Osteocyte (in vitro differentiated cells): ENCODE measurements at places on chromosomes 7 and 10. TPM values are rescaled to one million over a fixed set of nuclear protein-coding genes. Genes with fewer than 3 reads are reported as not detected.

The SEMA4G gene
- total RNA-seq = 6.3 and 7.1 TPM in 2 replicates

The CYP3A4 gene
- total RNA-seq = not detected in 2 replicates

The SYT15 gene
- total RNA-seq = 10.3 and 12.5 TPM in 2 replicates

The SORCS1 gene
- total RNA-seq = 0.13 TPM in 1 of 2 replicates, not detected in the other

The OR2A5 gene
- not detected in 2 replicates for total RNA-seq

- H3K4me1 ChIP-seq = peaks cover 19% of the 10 kb centered on the region
- no peak overlapping the region for H3K4me3 ChIP-seq
- DNase-seq = no peak
- H3K36me3 ChIP-seq = no peaks in the 10 kb centered on the region
- no peaks in the 10 kb centered on the region for H3K27me3 ChIP-seq
Observed at GRCh38 chr7:100567751-100568175, 5.9 kb downstream of the SAP25 start.
